Activated T-helper 1 cell treated with Interleukin-2 at 50 U/mL for 16 hours (primary cell): ENCODE measurements at places on chromosomes 12 and 14.

GRCh38 chr12:129269756-129270495 lies 416.6 kb downstream of the GLT1D1 start:
- no peak for DNase-seq

DNA sequence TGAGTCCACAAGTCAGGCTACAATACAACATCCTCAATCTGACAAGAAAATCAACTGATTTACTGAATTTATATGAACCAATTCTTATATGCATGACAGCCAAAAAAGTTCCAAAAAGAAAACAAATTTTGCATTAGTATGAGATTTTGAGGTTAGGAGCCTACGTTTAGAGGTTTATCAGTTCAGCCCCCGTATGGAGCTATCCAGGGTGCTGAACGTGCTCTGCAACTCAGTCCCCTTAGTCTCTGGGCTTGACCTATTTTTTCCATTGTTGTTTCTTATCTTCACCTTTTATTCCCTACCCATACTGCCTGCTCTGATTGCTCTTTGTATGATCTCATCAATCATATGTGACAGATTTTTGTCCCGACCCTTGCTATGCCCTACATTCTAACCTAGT lies 693.0 kb downstream of the NRXN3 start:
- DNase-seq = no peak

DNA sequence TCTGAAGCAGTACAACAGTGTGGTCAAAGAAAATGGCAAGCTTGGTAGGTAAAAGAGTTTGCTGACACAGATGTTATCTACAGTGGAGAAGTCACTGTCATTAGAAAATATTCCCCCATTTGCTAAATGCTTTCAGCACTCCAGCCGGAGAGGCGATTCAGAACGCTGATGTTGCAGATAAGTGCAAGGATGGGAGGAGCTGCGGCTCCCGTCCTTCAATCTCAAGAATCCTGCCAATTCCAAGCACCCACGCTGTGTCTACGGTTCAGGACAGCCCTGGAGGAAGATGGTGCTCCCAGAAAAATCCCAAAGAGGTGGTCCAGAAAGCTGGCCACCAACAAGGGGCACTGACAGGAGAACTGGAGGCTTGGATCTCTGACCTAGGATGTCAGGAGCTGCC lies 79.1 kb downstream of the ZFP36L1 start:
- DNase-seq = no peak

- DNase-seq = no peak
Measured at GRCh38 chr12:50004696-50005095, 20.6 kb downstream of the RACGAP1 start.

DNA sequence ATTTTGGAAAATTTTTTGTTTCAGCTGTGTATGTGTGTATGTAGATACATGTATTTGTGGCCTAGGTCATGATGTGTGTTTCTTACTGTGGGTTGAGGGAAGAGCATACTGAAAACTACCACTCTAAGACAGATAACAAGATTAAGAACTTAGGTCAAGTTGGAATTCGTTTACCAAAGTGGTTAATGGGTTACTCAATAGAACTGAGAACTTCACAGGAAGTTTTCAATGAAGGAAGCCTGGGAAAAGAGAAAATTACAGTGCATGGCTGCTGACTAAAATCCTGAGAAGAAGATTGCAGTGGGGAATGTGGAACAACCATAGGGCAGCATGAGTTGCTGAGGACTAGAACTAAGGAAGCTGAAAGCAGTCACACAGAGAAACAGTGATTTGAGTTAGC lies 21.4 kb upstream of the FOXG1 start:
- no peak for DNase-seq

GRCh38 chr14:73851000-73851399 lies 631 bp upstream of the PTGR2 start:
- no peak for DNase-seq

DNA sequence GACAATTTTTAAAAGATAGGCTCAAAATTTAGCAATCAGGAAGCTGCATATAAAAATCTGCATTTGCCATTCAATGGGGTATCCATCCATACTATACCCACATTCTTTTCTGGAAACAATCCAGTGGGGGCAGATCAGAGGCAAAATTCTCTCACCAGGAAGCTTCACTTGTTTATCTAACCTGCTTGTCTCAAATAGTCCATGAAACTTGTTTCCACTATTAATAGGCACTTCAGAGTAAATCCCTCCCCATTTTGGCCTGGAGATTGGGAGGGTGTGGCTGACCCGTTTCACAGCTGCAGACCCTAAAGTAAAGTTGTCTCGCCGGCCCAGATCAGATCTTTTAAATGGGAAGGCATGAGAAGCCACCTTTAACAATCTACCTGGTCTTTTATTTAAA lies 139.4 kb upstream of the CPNE8 start:
- DNase-seq = no peak

DNA sequence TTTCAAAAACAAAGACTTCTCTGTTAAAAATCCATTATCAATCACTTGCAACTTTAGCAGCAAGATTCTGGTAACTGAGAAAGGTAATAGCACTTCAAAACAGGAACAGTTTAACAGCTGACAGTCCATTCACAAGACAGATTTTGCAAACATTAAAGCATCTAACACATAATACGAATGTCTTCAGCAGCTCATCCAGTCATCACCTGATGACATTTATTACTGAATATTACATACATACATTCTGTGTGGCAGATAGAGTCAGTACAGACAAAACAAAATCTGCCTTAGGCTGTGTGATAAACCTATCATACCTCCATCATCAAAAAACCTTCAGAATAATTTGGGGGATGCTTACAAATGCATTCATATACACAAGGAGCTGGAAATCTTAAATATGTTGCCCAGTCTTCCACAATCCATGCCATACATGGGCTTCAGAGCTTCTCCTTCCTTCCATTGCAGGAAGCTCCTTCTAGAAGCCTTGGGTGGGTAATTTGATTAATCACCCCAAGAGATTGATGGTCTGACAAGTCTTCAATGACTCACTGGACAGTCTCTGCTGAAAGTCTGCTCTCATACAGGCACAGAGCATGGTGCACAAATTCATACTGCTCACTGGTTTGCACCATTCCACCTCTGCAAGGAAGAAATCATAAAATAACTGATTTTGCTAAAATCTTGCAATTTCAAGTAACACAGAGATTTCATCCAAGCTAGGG lies 1.6 kb upstream of the PTPRB start:
- no peak for DNase-seq

DNA sequence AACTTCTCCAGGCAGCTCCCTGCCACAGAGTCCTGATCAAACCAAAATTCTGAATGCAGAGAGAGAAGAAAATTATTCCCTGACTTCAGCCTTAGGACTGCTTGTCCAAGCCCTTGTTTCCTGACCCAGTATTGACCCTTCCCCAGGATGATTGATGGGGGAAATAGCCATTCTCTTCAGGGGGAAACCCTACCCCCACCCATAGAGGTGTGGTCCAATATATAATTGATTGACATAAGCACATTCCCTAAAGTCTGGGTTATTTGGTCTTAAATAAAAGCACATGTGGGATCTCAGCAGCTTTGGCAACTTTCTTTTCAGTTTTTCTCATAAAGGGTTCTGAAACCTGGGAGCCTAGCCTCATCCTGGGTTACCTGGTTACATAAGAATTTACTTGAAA lies 201.2 kb upstream of the DDHD1 start:
- DNase-seq = no peak

- DNase-seq = no peak
Measured at GRCh38 chr12:19695244-19696098, 256.2 kb downstream of the AEBP2 start.

GRCh38 chr14:92990456-92991430 lies 67.8 kb downstream of the CHGA start:
- no peak for DNase-seq

GRCh38 chr12:76790564-76791552 lies 26.9 kb downstream of the ZDHHC17 start:
- no peak for DNase-seq

DNA sequence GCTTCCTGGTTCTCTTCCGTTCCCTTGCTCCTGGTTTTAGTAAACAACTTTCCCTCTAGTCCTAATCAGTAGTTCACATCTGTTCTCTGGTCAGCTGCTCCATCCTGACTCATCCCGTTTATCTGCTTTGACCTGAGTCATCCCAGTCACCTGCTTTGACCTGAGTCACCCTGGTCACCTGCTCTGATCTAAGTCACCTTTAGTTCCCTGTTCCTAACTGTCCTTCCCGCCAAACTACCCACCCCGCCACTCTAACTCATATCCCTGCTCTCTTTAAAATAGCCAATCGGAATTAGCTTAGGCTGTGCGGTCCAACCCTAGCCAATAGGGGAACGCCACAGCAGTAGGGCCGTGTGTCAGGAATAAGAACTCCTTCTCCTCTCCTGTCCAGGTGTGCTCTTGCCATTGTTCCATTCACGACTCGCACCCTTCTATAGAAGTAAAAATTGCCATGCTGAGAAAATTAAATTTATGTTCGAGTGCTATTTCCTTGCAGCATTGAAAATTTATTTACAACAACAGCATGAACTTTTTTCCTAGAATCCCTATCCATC lies 3.1 kb upstream of the ANKRD33 start:
- DNase-seq = no peak

GRCh38 chr12:130254461-130255276 lies 83.0 kb upstream of the PIWIL1 start:
- no peak for DNase-seq
